ENCODE measurements at places on chromosomes 13 and 19. TPM values are rescaled to one million over a fixed set of nuclear protein-coding genes. Genes with fewer than 3 reads are reported as not detected.

- no peak for DNase-seq
Observed at GRCh38 chr13:95745752-95746151, 68.8 kb downstream of the DNAJC3 start.

GRCh38 chr13:19071161-19071936 lies 110.3 kb downstream of the TUBA3C start:
- no peak for DNase-seq

Gene ZNF554
- total RNA-seq = 4.0 TPM

DNA sequence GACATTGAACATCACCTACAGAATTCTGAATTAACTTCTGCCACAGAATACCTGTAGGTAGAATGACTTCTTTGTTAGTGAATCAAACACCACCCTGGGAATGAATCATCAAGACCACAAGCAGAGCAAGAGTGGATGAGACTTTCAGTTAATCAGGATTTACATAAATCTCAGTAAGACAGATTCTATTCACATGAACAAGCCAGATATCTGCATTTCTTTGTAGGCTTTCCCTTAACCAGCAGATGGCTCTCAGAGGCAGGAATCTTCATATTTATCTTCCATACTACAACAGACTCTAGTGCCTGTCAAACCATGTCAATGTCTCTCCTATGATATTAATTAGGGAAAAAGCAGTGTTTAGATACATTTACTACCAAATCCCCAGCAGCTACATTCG lies 412.1 kb downstream of the KLF12 start:
- DNase-seq = no peak

- DNase-seq = peak; percentile 87
Observed at GRCh38 chr19:4523306-4524110, 5.2 kb upstream of the PLIN4 start.

Gene U2AF2
- 72.6 TPM for total RNA-seq

- DNase-seq = no peak
Observed at GRCh38 chr13:98557937-98558792, 18.7 kb downstream of the STK24 start.

- no peak for DNase-seq
Observed at GRCh38 chr13:24232037-24232436, 71.5 kb downstream of the SPATA13 start.

DNA sequence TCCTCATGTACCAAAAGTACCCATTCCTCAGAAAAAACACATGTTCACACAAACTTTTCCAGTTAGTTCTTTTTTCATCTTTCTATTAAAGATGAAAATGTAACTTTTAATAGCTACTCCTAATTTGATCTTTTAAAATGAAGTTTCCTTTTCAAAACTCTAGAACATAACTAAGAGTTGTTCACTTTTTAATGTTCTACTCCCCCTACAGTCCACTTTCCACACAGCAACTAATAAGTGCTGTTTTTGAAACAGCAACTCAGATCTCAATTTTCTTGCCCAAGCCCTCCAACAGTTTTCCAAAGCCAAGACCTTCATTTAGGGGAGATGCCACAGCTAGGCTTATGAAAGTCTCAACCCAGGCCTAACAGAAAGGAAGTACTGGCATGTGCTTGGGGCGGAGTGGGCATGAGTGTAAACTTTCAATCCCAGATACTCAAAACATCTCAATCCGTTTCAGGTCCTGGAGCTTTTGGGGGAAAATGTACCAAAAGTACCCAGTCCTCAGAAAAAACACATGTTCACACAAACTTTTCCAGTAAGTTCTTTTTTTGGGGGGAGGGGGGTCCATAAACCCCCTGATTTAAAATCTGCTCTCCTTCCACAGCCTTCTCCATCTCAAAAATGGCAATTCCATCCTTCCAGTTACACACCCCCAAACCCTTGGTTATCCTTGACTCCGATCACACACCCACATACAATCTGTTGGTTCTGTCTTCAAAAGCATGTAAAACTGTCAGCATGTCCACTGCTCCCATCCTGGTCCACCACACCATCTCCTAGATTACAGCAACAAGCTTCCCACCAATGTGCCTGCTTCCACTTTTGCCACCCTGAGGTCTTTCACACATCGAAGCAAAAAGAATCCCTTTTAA lies 2.0 kb downstream of the FBL start:
- DNase-seq = no peak

Gene METTL21C
- 0.19 TPM for total RNA-seq

DNA sequence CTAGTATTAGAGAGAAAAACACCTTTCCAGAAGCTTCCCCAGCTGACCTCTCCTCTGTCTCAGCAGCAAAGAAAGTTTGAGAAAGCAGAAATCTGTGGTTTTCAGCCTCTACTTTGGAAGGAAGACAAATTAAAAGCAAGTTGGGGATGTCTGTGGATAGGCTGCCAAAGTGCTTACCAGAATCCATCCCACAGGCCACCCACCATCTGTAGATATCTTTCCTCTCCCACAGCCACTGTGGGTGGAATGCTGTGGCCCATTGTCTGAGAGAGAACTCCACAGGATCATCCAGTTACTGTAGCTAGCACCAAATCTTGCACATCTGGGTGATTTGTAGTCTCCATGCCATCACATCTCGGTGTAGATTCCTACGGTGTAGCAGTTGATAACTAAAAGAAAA lies 133.5 kb downstream of the DNAJC15 start:
- DNase-seq = no peak

GRCh38 chr13:94267581-94268366 lies 211.7 kb downstream of the DCT start:
- no peak for DNase-seq

Gene TIMM44
- 67.9 TPM for total RNA-seq

Gene SYCN
- total RNA-seq = 1.3 TPM

DNA sequence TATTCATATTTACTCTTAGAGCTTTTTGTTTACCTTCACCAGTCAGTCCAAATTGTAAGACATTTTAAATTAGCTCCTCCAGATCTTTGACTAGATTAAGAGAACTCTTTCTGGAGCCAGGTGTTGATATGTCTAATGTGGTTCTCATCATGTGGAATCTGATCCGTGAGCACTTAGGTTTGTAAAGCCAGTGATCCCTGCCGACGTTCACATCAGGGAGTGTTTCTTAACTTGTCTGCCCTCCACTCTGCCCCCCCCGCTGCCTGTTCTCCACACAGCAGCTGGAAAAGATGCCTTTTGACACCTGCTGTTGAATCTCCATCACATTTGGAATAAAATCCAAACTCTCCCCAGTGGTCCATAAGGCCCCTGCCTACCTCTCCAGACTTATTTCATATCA lies 17.7 kb downstream of the METTL21C start:
- no peak for DNase-seq

GRCh38 chr19:12792051-12792852 lies 966 bp downstream of the JUNB start:
- peak; percentile 88 for DNase-seq

DNA sequence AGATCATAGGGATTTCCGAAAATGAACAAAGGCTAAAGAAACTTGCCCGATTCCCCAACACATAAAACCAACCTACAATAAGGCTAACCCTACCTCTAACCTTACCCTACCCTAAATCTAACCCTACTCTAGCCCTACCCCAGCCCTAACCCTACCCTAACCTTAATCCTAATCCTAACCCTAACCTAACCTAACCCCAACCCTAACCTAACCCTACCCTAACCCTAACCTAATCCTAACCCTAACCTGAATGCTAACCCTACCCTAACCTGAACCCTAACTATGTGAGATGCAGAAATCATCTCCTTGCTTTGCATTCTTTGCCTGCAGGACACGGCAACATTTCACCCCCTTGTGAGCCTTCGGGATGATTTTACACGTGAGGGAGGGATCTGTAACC lies 67.6 kb upstream of the SOX1 start:
- no peak for DNase-seq

- no peak for DNase-seq
Observed at GRCh38 chr19:35085947-35086346, 29.7 kb upstream of the FXYD3 start.

DNA sequence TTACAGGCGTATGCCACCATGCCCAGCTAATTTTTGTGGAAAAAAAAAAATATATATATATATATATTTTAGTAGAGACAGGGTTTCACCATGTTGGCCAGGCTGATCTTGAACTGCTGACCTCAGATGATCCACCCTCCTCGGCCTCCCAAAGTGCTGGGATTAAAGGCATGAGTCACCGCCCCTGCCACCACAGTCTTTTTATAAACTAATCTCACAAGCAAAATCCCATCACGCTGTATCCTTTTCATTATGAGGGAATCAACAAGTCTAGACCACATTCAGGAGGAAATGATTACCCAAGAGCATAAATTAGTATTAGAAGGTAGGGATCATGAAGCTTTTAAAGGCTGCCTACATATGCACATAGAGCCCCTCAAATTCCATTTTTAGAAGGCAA lies 210.6 kb upstream of the NBEA start:
- DNase-seq = no peak

GRCh38 chr13:75749407-75749806 lies 113.3 kb downstream of the LMO7 start:
- DNase-seq = peak; percentile 62

DNA sequence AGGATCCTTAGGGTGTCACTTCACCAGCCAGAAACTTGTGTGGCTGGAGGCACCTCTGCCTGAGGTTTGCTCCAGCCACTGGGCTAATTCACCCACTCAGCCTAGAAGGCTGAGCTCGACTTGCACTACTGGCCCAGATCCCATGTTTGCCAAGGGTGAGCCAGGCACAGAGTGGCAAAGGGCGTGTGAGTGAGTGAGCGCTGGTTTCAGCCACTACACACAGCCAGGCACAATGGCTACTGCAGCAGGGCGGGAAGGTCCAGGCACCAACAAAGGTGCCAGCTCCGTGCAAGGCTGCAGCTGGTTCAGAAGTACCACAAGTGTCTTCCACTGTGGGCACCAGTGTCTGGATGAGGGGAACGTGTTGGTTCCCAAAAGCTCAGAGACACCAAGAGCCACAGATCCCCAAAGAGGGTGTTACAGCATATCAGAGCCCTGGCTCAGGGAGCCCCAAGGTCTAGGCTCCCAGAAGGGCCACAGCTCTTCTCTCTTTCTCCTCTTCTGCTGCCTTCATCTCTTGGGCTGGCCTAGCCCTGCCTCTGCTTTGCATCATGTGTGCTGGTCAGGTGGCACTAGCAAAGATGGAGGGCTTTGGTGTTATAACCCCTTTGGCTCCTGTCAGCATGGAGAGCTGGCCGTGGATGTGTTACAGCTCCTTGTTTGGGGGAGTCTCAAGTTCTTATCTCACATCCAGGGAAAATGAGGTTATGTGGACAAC lies 736.3 kb upstream of the KLHL1 start:
- DNase-seq = no peak

- DNase-seq = no peak
Observed at GRCh38 chr19:40575326-40575725, 1.3 kb upstream of the SHKBP1 start.

DNA sequence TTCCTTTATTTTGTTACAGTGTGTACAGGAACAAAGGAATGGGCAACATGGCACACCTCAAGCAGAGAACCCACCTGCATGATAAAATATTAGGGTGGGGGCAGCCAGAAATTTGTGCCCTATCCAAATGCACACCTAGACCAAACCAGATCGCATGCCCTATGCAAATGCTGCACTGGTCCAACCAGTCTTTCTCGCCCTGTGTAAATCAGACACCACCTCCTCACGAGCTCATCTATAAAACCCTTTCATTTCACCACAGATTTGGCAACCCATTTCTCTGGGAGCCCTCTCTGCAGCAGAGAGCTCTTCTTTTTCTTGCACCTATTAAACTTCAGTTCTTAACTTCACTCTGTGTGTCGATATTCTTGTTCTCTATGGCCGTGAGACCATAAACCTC lies 1559.2 kb downstream of the SLITRK1 start:
- DNase-seq = no peak

DNA sequence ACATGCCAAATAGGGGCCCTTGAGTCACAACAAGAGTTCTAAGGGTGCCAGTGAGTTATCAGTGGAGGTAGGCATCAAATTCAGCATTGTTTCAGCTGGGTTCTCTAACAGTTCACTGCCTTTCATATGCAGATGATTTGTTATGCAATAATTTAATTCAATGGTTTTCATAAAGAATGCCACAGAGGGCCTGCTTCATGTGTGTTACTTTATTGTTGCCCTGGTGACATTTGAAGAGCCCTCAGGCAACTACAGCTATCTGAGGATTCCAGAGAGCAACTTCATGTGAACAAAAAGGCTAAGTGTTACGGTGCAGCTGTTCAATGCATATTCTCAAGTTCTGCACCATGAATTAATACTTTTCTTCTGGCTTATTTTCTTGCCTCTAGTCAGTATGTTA lies 43.1 kb upstream of the STARD13 start:
- no peak for DNase-seq

Gene NAPA
- total RNA-seq = 141 TPM

Gene HTR2A
- total RNA-seq = not detected

Gene ZNF418
- 3.1 TPM for total RNA-seq

Gene GRIN2D
- total RNA-seq = 0.04 TPM

GRCh38 chr19:43774103-43774939 lies 6.5 kb downstream of the KCNN4 start:
- DNase-seq = peak; percentile 68

DNA sequence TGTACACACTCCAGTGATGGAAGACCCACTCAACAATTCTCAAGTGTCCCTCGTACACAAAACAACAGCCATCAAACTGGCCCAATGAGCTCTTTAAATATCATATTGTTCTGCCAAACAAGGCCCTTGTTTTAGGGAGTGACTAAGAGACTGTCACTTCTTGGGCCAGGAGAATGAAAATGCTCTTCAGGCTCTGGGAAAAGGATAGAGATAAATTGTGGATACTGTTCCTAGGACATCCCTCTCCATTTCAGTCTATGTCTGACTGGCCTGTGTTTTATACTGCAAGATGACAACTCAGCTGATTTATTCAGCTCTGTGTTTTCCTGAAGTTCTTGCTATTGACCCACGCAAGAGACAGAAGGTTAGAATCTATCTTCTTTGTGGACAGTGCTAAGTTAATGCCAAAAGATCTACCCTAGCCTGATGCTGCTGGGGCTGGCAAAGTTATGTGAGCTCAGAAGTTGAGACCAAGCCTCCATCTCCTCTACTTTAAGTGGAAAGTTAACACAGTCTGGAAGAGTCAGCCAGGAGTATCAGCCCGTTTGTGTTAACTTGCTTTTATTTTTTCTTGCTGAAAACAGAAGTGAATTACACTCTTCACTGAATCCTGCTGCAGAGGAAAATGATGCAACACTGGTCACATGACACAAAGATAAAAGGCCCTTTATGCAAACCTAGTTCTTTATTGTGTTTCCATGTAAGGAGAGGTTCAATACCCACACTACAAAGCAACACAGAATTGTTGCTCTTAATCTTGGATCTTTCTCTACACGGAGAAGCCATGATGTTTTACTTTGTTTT lies 14.6 kb downstream of the FRY start:
- no peak for DNase-seq

GRCh38 chr13:79646880-79647279 lies 165.9 kb downstream of the NDFIP2 start:
- DNase-seq = no peak

- no peak for DNase-seq
Observed at GRCh38 chr13:43441464-43441863, 345.3 kb downstream of the ENOX1 start.

GRCh38 chr13:75841905-75842304 lies 205.8 kb downstream of the LMO7 start:
- no peak for DNase-seq

Gene TICAM1
- total RNA-seq = 9.0 TPM

GRCh38 chr13:93922063-93922855 lies 557.2 kb downstream of the DCT start:
- DNase-seq = no peak

Gene TPP2
- total RNA-seq = 41.9 TPM

- no peak for DNase-seq
Observed at GRCh38 chr13:64684685-64685431, 2545.3 kb downstream of the PCDH9 start.

- DNase-seq = no peak
Observed at GRCh38 chr13:24147570-24147963, 13.0 kb upstream of the SPATA13 start.

Gene WDR87
- not detected for total RNA-seq

- DNase-seq = no peak
Observed at GRCh38 chr13:99290894-99291293, 16.3 kb downstream of the GPR183 start.
